ENCODE measurements at places on chromosomes 11 and 22. TPM values are rescaled to one million over a fixed set of nuclear protein-coding genes. Genes with fewer than 3 reads are reported as not detected.

DNA sequence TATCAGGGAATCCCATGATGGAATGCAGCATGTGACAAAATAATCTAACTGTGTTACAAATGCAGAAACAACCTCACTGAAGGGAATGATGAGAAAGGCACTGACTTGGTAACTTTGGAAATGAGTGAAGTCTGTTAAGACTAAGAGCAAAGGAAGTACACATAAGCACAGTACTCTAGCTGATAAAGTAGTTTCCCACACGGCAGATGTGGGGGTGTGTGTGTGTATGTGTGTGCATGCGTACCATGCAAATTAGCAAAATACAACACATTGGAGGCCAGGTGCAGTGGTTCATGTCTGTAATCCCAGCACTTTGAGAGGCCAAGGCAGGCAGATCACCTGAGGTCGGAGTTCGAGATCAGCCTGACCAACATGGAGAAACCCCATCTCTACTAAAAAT, 16.6 kb upstream of the NLRP6 start:
- DNase-seq = no peak

GRCh38 chr11:112255067-112255720, 5.5 kb downstream of the PLET1 start:
- DNase-seq = no peak

DCDC1 gene
- 0.27 TPM for total RNA-seq

DNA sequence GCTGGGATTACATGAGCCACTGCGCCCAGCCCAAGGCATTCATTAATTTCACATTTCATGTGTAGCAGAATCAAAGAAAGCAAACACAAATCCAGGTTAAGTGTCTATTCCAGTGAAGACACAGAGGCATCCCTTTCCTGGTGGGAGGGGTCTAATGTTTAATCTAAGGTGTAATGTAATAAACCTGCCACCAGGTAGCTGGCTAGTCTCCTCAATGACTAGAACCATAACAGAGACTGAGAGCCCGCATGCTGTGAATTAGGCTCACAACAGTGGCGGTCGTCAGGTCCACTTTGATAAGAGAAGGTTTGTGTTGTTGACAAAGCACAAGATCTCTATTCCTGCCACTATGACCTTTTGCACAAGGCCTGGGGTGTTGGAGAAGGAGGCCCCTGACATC, 64.2 kb upstream of the ADA2 start:
- no peak for DNase-seq

DNA sequence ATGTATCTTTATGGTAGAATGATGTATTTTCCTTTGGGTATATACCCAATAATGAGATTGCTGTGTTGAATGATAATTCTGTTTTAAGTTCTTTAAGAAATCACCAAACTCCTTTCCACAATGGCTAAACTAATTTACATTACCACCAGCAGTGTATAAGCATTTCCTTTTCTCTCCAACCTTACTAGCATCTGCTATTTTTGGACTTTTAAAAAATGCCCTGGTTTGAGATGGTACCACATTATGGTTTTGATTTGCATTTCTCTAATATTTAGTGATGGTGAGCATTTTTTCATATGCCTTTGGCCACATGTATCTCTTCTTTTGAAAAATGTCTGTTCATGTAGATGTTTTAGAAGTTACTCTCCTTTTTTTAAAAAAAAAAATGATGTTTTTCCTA, 142.0 kb downstream of the METTL15 start:
- DNase-seq = no peak

GRCh38 chr11:43852057-43852636, 28.5 kb upstream of the ALKBH3 start:
- no peak for DNase-seq

- no peak for DNase-seq
Measured at GRCh38 chr11:90585491-90585890, 362.6 kb upstream of the CHORDC1 start.

DNA sequence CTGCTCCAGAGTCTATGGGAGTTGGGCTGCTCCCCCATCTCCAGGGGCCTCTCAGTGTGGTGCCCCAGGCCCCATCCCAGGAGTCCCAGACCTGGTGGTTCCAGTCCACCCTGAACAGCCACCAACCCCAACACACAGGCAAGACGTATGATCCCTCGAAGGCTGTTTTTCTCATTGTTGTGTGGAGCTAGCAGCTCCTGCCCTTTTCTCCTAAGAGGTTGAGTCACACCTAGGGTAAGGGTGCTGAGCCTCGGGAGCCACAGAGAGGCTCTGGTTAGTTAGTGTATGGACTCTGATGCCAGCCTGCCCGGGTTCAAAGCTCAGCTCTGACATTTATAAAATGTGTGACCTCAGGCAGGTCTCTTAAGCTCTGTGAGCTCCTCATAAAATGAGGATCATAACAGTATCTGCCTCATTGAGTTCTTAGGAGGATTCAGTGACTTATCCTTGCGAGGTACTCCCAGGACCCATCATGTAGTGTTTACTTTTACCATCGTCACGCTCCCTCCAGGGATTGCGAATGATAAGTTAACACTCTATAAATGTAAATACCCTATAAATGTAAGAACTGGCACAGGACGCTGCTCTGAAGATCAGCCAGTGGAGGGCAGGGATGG, 47.2 kb downstream of the FBLN1 start:
- no peak for DNase-seq

- peak; percentile 86 for DNase-seq
Measured at GRCh38 chr11:130653838-130654636, 205.6 kb downstream of the ADAMTS15 start.

- no peak for DNase-seq
Measured at GRCh38 chr11:20631519-20632168, 32.2 kb downstream of the SLC6A5 start.

GRCh38 chr11:94011478-94011877, 9.7 kb upstream of the HEPHL1 start:
- DNase-seq = no peak

RHOG gene
- total RNA-seq = 47.1 TPM

DNA sequence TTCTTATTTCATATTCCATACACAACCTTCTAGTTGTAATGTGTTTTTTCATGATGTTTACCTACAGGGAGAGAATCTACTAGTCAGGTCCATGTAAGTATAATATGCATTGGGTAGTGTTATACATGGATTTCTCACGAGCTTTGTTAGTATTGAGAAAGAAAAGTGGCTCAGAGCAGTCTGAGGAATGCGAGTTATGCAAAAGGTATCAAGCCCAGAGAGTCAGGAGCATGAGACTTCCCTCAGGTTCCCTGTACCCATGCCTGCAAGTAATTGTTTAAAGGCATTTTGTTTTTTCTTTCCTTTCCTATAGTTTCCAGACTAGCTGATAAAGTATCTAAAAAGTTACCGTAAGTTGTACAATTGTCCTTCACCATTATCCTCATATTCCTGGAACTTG, 66.1 kb downstream of the STK33 start:
- DNase-seq = no peak

DNA sequence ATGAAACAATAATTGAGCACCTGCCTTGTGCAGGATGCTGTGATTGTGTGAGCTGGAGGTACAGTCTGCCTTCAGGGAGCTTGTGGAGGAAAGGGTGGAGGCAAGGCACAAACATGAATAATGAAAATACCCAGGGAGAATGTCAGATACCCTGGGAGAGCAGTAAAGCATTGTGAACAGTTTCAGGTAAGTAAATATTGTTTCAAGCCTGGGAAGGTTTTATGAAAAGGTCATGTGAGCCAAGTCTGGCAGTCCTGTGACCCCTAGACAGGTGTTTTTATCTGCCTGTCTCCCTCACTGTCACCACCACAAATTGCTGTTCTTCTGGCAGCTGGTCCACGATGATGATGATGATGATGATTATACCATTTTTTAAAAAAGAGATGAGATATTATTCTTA, 32.0 kb downstream of the SPECC1L start:
- no peak for DNase-seq

GRCh38 chr11:95827696-95828095, 37.4 kb downstream of the CEP57 start:
- DNase-seq = no peak

DNA sequence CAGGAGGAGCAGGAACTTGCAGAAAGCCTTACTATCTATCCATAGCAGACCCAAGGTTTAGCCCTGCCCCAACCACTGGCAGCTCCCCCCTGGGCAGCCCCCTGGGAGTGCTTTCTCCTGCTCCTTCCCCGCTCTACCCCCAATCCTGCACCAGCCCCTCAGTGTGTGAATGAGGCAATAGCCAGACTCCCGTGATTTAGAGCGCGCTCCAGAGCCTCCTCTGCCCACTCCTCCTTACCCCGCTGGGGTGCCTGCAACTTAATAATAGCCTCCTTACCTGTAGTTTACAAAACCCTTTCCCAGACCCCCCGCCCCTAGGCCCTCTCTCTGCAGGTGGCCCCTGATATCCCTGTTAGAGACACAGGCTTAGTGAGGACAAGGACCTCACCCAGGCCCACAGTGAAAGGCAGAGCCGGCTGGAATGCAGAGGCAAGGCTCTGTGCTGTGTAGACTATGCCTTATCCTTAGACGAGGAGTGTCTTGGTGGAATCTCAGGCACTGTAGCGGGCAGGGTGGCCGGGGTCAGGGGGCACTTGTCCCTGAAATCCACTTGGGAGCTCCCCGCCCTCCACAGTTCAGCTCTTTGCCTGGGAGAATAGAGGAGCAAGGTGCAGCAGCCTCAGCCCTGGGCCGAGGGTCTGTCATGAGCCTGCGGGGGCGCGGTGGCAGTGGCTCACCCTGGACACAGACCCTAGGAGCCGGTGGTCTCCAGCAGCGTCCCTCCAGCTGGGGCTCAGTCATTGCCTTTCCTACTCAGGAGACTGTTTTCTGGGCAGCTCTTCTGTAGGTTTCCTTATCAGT, 4.3 kb upstream of the CARNS1 start:
- DNase-seq = no peak

GRCh38 chr11:121615501-121615900, 162.7 kb upstream of the SORL1-AS1 start:
- DNase-seq = no peak

ACRV1 gene
- not detected for total RNA-seq

GRCh38 chr11:108958368-108959104, 293.7 kb downstream of the DDX10 start:
- DNase-seq = no peak

GRCh38 chr11:73579641-73580434, 18.1 kb downstream of the FAM168A start:
- DNase-seq = no peak

DNA sequence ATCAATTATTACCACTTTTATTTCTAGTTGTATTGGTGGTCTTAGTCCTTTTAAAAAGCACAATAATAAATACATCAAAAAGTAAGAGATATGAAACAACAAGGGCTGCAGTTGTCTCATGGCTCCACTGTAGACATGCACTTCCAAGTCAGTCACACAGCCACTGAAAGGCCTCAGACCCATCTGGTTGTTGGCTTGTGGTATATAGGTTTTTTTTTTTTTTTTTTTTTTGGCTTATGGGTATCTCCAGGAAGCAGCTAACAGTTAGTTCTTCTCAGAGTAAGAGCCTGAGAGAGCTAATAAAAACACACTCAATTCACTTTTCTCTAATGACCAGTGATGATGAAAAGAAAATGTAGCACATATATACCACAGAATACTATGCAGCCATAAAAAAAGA, 6.0 kb upstream of the OR52E6 start:
- no peak for DNase-seq

GRCh38 chr11:68897441-68897840, 6.2 kb downstream of the MRPL21 start:
- DNase-seq = no peak

C22orf42 gene
- total RNA-seq = not detected

DNA sequence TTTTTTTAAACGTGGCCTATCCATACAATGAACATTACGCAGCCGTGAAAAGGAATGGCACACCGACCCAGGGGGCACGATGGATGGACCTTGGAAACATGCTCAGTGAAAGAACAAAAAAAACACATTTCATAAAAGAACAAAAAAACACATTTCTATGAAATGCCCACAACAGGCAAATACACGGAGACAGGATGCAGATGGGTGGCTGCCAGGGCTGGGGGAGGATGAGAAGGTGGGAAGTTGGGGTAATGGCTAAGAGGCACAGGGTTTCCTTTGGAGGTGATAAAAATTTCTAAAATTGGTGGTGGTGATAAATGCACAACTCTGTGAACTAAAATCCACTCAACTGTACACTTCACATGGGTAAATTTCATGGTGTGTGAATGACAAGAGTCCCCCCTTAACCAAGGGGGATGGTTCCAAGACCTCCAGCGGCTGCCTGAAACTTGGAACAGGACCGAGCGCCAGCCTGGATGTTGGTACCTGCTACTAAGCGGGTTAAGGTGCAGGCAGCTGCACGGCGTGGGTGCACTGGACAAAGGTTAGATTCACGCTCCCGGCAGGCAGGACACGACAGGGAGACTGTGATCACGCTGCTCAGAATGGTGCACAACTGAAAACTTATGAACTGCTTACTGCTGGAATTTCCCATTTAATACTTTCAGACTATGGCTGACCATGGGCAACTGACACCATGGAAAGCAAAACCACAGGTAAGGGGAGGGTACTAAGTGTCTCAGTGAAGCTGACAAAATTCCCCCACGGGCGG, 16.5 kb downstream of the BRD1 start:
- peak; percentile 53 for DNase-seq

DNA sequence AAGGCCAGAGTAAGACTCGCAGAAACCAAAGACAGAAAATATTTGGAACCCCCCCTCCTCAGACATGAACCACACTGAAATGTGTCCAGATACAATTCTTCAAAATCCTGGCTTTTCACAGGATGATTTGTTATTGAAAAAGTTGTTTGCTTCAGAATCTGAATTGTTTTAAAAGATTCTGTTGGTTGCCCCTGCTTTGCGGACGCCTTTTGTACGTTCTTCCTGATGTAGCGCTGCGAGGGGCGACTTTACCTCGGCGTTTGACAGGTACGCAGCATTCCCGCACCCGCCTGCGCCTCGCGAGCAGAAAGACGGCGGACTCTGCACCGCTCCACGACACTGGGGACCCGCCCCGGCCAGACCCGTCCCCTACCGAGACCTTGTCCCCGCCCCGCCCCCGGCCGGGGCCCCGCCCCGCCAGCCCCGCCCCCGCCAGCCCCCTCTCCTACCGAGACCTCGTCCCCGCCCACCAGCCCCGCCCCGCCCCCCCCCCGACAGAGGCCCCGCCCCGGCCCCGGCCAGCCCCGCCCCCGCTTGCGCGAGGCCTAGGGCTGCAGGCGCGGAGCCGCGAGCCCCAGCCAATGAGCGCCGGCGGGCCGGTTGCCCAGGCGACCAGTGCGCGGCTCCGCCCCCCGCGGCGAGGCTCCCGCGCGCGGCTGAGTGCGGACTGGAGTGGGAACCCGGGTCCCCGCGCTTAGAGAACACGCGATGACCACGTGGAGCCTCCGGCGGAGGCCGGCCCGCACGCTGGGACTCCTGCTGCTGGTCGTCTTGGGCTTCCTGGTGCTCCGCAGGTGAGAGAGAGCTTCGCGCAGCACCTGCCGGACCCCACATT, at the start of gene GLB1L2:
Gene GLB1L2 (plus strand): TSS at position 635 of the 835 bp plus-strand sequence. CDS start 74 bp downstream, at position 709.
- DNase-seq = peak; percentile 89
